M059J (cell line): ENCODE measurements at places on chromosomes 7 and 10. TPM values are rescaled to one million over a fixed set of nuclear protein-coding genes. Genes with fewer than 3 reads are reported as not detected.

HKDC1 gene
- 0.27 and 3.4 TPM in 2 replicates for total RNA-seq

SPDYE16 gene
- 0.17 and 0.22 TPM in 2 replicates for total RNA-seq

GRCh38 chr10:29239569-29240472 is 49.0 kb upstream of the LYZL1 start:
- DNase-seq, result peak; percentile 31

DNA sequence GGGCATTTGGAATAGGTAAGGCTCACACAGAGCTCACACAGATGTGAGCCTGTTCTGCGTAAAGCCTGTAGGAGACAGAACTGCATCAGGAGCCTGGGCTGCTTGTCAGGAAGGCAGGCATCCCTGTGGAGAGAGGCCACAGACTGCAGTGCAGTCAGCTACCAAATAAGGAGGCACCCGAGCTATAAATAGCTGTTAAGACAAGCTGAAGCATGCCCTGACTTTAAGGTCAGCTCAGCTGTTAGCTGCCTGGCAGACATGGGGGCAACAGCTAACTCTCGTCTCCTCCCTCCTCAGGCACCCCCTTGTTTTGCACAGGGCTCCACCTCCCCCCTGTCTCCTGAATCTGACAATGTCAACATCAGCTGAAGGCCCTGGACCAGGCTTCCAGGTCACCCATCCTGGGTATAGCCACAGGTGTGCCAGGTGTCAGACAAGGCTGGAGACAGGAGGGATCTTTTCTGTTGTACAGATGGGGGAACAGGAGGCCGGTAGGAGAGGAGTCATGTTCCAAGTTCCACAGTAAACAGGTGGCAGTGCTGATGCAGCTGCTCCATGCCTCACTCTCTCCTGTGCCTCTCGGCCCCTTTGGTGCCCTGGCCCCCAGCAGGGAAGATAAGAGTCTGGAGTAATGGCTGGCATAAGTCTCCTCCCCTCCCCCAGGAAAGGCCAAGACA is 27.6 kb upstream of the MKRN1 start:
- peak; percentile 30 for DNase-seq
